HT-29 (cell line): ENCODE measurements at places on chromosomes 6 and 20. TPM values are rescaled to one million over a fixed set of nuclear protein-coding genes. Genes with fewer than 3 reads are reported as not detected.

PRSS35 gene
- not detected in 2 replicates for total RNA-seq

C6orf132 gene
- 119 and 136 TPM in 2 replicates for total RNA-seq

GRCh38 chr6:36574679-36575078, 19.5 kb upstream of the SRSF3 start:
- no peak for DNase-seq

DNA sequence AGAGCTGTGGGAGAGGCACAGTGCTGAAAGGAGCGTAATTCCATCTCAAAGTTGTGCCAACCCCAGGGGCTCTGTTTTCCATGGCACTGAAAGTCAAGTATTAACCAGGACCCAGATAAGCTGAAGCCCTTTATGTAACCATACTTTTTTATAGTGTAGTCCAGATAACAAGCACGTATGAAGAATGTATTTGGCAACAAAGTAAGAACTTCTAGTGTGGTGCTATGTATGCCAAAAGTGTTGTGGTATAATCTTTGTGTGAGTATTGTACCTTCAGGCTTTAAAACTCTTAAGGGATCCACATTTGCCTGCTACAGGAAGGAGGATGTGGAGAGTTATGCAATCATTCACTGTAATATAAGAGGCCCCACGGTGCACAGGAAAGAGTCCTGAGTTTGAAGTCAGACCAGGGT, 129.4 kb downstream of the IBTK start:
- no peak for DNase-seq

- no peak for DNase-seq
These were observed 474.7 kb downstream of the EPM2A start for GRCh38 chr6:145260484-145261175.

DNA sequence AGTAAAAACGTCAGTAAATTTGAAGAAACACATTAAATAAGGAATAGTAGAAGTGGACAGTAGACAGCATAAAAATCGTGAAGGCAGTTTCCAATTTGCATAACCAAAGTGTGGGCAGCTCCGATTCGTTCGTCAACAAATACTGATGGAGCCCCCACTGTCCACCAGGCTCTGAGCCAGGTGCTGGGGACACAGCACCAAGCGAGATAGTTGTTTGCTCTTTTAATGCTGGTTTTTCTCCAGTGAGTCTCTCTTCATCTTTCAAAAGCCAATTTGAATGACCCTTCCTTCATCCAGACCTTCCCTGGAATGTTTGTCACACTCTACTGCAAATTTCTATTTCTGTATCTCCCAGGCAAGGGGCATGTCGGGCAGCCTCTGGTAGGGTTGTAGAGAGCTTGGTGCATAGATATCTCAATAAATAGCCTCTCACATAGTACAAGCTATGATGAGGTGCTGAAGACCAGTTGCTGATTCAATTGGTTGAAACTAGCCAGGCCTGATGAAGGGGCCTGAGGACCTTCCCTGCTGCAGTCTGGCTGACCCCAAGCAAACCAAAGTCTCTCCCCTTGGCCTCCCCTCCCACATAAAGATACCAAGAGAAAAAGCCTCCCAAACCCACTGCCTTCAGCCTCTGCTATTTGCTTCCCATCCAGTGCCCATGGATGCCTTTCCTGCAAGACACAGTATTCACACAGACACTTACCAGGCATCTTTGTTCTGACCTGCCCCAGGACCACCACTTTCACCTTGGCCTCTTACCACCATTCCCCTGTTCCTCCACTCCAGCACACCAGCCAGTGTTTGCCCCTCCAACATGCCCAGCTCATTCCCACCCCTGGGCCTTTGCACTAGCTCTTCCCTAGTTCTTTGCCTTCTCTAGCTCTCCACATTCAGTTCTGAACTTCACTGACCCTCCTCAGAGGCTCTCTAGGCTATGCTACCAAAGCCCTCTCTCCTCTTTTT, 125.2 kb downstream of the CEBPB start:
- no peak for DNase-seq

GRCh38 chr6:127980996-127981395, 80.1 kb upstream of the THEMIS start:
- DNase-seq: no peak

ABHD12 gene
- 93.6 and 105 TPM in 2 replicates for total RNA-seq

DNA sequence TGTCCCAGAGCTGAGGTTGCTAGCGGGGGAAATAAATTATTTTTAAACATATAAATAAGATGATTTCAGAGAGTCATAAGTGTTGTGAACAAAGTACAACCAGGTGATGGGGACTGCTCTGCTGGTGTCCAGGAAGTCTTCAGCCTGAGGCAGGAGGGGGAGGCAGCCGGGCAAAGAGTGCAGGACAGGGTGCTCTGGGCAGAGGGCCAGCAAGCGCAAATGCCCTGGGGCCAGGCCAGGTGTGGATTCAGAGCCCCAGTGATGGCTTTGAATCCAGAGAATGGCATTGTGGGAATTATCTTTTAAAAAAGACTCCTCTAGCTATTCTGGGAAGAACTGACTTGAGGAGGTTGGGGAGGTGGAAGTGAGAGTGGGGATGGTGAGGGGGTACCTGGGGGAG, 1.6 kb downstream of the CLPSL1 start:
- DNase-seq: no peak

DNA sequence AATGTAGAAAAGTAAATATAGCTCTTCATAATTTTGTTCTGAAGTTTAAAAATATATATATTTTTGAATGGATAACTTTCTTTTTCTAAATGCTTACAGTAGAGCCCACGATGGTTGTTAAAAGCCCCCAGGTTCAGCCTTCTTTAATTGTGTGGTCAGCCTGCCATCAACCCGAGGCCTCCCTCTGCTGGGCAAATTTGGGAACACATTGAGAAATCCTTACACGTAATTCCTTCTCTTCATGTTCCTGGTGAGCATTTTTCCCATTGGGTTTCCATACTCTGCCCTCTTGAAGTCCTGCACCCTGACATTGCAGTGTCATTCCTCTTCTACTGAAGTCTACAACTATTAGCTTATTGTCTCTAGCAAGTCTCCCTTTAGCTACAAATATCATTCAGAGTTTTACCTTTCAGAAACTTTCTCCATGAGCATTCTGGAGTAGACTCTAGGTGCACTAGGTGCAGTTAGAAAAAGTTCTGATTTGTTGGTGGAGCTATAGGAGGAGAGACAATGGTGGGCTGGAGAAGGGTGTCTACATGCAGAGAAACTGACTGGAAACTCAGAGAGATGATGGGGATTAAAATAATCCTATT, 40.6 kb downstream of the TRIM38 start:
- DNase-seq: peak; percentile 69

DNA sequence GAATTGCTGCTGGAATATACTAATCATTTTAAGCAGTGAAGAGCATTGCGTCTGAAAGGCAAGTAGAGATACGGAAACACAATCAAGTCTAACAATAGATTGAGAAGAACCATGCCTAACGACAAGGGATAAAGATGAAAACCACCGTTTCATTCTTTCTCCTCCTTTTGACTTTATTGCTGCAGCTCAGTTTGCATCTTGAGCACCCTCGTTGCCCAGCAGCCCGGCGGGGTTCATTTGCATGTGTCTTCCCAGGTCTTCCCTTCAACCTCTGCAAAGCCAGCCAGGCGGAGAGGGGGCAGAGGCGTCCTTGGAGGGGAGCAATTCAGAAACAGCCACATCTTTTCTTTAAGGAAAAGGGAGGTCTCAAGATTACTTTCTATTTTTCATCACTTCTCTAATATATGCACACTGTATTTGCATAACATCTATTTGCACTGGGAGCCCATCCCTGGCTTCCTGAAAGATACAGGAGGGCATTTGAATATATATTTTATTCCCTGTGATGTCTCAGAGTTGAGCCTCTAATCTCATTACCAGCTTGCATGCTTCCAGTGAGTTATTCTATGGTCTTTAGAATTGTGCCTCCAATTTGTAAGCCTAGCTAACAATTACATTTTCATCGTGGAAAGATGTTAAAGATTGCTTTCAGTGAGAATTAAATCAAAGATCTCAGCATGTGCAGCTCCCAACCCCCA, 18.7 kb upstream of the PXDC1 start:
- DNase-seq: no peak

DNA sequence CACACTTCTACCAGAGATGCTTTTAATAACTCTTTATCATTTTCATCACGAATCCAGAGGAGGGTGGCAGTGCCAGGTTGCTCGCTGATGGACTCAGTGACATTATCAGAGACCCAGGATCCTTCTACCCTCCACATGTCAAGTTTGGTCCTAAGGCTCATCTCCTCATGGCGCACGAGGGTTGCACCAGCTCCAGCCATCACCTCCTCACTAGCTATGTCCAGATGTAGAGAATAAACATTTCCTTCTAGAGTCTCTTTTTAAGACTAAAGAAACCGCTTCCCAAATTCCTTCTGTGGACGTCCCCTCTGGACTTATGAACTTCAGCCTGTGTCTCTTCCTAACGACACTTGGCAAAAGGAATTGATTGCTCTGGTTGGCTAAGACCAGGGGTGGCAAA, 178.7 kb downstream of the BMP7 start:
- DNase-seq: no peak

DNA sequence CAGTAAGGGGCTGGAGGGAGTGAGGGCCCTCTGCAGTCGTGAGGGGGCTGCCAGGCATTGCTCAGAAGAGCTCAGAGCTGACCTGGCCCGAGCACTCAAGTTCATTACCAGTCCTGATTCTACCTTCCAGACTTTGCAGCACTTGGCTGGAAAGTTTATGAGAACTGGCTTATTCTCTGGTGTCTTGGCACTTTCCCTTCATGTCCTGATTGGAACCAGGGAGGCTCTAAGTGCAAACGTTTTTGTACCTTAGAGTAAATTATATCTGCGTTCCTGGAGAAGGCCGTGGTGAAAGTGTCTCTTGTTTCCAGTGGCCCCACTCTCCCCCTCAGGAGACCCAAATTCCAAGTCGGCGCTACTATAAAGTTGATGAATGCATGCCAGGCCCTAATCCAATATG, 402.3 kb downstream of the CDC5L start:
- no peak for DNase-seq

SLC17A3 gene
- total RNA-seq: not detected in 2 replicates

SUMO4 gene
- total RNA-seq: 0.31 and 0.44 TPM in 2 replicates

FAM83C gene
- total RNA-seq: 0.37 and 0.81 TPM in 2 replicates

- no peak for DNase-seq
These were observed 1957.5 kb upstream of the DEFB115 start for GRCh38 chr20:29299811-29300578.

GRCh38 chr20:370977-371754, 9.4 kb upstream of the TRIB3 start:
- peak; percentile 31 for DNase-seq
